ENCODE measurements at places on chromosomes 5 and 9.

- DNase-seq = no peak
These were observed 35.5 kb upstream of the TENT2 start for GRCh38 chr5:79576606-79577289.

- DNase-seq = no peak
These were observed 5.7 kb upstream of the AQP7 start for GRCh38 chr9:33408087-33408486.

DNA sequence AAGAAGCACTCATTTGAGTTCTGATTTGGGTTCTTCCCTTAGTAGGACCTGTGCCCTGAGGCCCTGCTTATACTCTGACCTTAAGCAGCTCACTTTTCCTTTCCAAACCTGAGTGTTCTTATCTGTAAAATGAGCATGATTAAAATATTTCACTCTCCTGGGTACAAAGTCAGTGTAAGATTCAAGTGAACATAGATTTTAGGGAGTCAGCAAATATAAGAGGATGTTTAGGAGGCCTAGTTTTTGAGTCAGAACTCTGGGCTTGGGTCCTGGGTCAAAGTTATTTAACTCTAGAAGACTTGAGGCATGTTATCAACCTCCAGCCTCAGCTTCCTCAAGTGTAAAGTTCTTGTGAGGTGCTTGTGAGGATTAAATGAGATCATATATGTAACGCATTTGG is 8.7 kb upstream of the SPARC start:
- no peak for DNase-seq

GRCh38 chr9:80440724-80441123 is 869.0 kb downstream of the TLE4 start:
- no peak for DNase-seq
